Articular chondrocyte of knee joint (primary cell): ENCODE measurements at places on chromosomes 13 and 19. TPM values are rescaled to one million over a fixed set of nuclear protein-coding genes. Genes with fewer than 3 reads are reported as not detected.

The MAG gene
- total RNA-seq, result not detected in 2 replicates

The CCDC61 gene
- total RNA-seq, result 3.9 and 4.3 TPM in 2 replicates

The TMIGD2 gene
- not detected in 2 replicates for total RNA-seq

The SULT2A1 gene
- not detected in 2 replicates for total RNA-seq

The GSX1 gene
- total RNA-seq, result not detected in 2 replicates

The THSD8 gene
- total RNA-seq, result not detected in 2 replicates

The KLHL1 gene
- total RNA-seq, result not detected in 2 replicates

The SDHAF1 gene
- total RNA-seq, result 16.9 and 17.0 TPM in 2 replicates

The IL4I1 gene
- 0.65 and 1.6 TPM in 2 replicates for total RNA-seq
